ENCODE measurements at places on chromosomes 12 and 14.
A peak's percentile ranks its signal among the peaks of the same experiment; 100 is the strongest.

DNA sequence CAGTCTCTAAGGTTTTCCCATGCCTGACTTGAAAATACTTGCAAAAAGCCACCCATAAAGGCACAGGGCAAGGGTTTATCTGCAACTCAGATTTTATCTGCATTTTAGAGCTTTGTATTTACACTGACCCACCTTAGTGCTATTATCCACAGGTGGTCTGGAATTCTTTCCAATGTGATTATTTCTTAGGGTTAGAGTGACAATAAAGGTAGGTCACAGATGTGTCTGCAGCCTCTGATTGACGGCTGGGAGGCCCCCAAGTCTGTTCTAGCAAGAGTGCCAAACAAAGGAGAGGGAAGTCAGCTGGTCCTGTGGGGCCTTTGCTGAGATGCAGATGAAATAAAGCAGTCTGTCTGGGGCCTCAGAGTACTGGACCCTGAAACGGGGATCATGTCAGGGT lies 64.0 kb downstream of the FRMD6 start:
- DNase-seq: no peak

GRCh38 chr14:89351516-89352404 lies 65.3 kb downstream of the FOXN3 start:
- DNase-seq: peak; percentile 77

GRCh38 chr14:28901631-28902030 lies 135.0 kb downstream of the FOXG1 start:
- no peak for DNase-seq

GRCh38 chr14:20631023-20631879 lies 10.2 kb downstream of the OR6S1 start:
- DNase-seq: no peak

DNA sequence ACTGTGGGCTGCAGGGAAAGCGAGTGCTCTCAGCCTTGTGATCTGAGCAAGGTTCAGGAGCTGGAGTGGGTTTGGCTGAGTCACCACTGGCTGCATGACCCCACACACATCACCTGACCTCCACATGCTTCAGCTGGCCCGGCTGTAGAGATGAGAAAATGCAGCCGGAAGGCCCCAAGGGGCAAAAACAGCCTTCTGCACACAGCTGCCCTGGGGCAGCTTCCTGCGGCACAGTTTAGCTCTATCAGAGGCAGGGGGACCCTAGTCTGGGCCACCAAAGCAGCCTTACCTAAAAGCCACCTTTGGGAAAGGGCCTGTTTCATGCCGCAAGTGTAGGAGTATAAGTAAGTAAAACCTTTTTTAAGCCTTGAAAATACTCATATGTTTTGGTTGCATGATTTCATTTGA lies 123.3 kb downstream of the SSPN start:
- no peak for DNase-seq

All from left forelimb (tissue), 1 donor.